Tongue (tissue), 3 donors: ENCODE measurements at places on chromosomes 2 and 18. TPM values are rescaled to one million over a fixed set of nuclear protein-coding genes. Genes with fewer than 3 reads are reported as not detected.

DNA sequence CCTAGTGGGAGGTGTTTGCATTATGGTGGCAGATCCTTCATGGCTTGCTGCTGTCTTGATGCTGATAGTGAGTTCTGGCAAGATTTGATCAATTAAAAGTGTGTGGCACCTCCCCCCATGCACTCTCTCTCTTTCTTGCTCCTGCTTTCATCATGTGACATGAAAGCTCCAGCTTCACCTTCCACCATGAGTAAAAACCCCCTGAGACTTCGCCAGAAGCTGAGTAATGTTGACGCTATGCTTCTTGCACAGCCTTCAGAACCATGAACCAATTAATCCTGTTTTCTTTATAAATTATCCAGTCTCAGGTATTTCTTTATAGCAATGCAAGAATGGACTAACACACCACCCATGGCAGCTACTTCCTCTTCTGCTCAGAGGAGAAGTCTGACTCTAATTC, 2181.4 kb upstream of the PIK3C3 start:
- DNase-seq, result no peak

DNA sequence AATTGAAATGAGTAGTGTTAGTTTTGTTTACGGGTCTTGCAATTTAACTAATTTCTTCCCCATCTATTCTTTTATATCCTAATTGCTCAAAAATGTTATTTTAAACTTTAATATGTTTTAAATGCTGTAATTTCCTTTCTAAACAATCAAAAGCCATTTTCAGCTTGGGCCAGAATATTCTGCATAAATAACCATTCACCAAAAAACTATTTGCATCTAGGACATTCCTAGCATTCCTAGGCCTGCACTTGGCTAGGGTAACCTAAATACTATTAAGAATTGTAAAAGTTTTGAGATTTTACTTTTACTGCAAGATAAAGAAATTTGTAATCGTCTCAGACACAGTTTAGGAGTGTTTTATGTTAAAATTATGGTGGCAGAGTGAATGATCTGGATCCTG, 7.8 kb upstream of the ETAA1 start:
- no peak for DNase-seq

GRCh38 chr18:25075783-25076182, 276.2 kb downstream of the ZNF521 start:
- DNase-seq, result no peak

DNA sequence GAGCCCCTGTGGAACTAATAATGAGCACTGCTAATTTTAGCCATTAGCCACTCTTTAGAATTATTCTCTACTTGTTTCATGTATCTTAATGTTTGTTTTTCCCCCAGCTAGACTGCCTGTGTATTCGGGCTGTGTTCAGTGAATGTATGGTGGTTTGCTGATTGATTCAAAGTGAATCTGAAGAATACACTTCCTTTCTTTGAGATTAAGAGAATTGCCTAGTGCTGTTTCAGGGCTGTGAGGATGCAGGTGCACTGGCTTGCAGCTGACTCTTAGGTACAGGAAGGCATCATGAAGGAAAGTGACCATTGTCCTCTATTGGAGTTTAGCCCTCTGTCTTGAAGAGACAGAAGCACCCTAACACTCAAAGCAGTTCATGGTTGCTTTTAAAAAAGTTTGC, 138.7 kb downstream of the CERS6 start:
- no peak for DNase-seq

- DNase-seq, result peak; percentile 33
Measured at GRCh38 chr2:44531289-44531688, 169.5 kb downstream of the CAMKMT start.

The CNOT11 gene
- total RNA-seq, result 18.4 TPM

- DNase-seq, result no peak
Measured at GRCh38 chr2:201872591-201872990, 66.3 kb downstream of the CDK15 start.

- no peak for DNase-seq
Measured at GRCh38 chr2:169823996-169824372, 721 bp downstream of the METTL5 start.

- DNase-seq, result no peak
Measured at GRCh38 chr2:62099050-62099449, 96.9 kb upstream of the B3GNT2 start.

The RTKN gene
- total RNA-seq, result 42.1 TPM

GRCh38 chr2:30820381-30821055, 13.3 kb upstream of the CAPN13 start:
- no peak for DNase-seq

DNA sequence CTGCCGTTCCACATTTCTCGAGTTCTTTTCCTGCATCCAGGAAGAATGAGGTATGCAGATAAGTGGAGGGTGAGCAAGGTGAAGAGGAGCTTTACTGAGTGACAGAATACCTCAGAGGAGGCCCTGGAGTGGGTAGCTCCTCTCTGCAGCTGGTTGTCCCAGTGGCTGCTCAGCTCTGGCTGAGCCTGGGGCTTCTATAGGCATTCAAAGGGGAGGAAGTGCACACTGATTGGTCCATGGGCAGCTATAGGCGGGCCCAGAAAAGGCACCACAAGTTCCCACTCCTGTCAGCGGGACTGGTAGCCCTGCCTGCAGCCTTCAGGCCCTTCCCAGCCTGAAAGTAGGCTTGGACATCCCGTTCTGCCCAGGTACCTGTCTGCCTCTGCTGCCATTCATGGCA, 94.7 kb downstream of the DOK6 start:
- DNase-seq, result no peak

The DSC3 gene
- 67.4 TPM for total RNA-seq

- DNase-seq, result peak; percentile 65
Measured at GRCh38 chr2:45394842-45395241, 216.2 kb downstream of the SRBD1 start.

GRCh38 chr2:240205772-240206171, 65.3 kb upstream of the OTOS start:
- DNase-seq, result no peak

The ACMSD gene
- total RNA-seq, result not detected

DNA sequence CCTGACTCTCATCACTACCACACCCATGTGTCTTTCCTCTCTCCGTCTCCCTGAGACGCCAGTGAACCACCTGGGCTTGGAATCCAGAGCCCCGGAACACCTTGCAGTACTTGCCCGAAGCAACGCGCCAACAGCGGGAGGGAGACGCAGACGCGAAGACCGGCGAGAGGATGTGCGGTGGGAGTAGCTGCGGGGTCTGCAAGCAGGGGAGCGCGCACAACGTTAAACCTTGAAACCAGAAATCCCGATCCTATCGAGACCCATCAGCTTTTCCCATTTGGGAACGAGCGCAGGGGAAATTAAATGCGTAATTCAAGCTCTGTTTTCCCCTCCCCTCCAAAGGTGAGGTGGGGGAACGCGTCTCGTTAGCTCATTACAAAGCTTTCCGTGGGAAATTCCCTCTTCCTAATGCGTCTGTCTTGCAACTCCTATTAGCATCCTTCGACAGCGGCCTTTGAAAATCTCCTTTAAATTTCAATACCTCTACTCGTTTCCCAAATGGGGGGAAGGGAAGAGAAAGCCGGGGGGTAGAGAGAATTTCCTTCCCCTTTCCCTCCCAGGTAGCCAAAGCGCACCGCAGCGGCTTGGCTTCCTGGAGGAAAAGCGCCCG, 421 bp upstream of the CNTNAP5 start:
- DNase-seq, result no peak

DNA sequence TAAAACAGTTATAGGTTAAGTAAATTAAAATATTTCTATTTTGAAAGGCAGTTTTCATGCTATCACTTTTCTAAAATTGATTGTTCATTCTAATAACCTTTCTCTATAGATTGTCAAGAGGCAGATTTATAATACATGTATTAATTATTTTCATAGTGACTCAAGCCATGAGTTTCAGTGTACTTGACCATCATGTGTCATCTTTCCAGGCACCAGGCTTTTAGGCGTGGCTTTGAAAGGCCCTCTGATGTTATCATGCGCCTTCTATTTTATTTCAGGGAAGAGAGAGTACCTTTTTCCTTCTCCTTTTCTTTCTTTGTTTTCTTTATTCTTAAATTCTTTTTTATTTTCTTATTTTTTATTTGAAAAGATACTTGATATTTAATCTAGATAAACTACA, 128.3 kb upstream of the ETAA1 start:
- DNase-seq, result no peak

DNA sequence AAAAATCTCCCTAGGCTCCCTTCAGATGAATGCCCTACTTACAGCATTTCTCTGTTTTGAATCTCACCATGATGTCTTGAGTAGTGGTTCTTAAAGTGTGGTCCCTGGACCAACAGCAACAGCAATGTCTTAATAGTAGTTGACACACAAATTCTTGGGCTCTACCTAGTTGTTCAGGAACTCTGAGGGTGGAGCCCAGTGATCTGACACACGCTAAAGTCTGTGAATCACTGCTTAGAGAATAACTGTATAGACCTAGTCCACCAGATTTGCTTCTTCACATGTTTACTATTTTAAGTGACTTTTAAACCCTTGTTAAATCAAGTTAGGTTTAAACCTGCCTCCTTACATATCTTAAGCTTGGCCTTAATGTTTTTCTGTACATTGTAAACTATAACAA, 47.6 kb upstream of the ARHGAP15 start:
- DNase-seq, result no peak

- DNase-seq, result peak; percentile 29
Measured at GRCh38 chr2:171864357-171864985, 29.6 kb downstream of the SLC25A12 start.

- no peak for DNase-seq
Measured at GRCh38 chr2:81225756-81226155, 921.2 kb upstream of the LRRTM1 start.

GRCh38 chr2:125310657-125311364, 1285.7 kb downstream of the CNTNAP5 start:
- DNase-seq, result peak; percentile 23

The UGT1A8 gene
- 0.31 TPM for total RNA-seq

- peak; percentile 25 for DNase-seq
Measured at GRCh38 chr2:122028371-122029100, 273.1 kb downstream of the TSN start.

DNA sequence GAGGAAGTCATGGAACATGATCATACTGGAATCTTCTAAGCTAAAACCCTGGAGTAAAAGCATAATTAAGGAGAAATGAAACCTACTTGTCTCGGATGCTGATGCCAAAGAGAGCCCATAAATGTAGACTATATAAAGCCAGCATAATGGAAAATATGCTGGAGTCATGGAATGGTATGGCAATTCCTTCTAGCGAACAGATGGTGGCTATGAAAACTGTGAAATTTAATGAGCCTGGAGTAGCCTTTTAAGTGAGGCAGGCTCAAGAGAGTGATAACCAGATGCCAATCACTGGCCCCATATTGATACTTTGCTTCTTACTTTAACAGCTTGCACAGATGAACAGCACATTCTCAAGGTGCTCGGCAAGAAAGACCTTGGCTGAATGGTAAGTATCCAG, 206.3 kb downstream of the PID1 start:
- no peak for DNase-seq
